MM.1S (cell line): ENCODE measurements at places on chromosomes 16 and 17.

- no peak overlapping the region for H3K27ac ChIP-seq
- no peak for DNase-seq
- peaks cover 8% of the 10 kb centered on the region for H3K36me3 ChIP-seq
- H3K4me3 ChIP-seq: no peak overlapping the region
These were observed 11.9 kb upstream of the CYTH1 start for GRCh38 chr17:78793968-78794367.

GRCh38 chr16:73427164-73427563 is 379.2 kb upstream of the ZFHX3 start:
- no peak overlapping the region for H3K4me3 ChIP-seq
- DNase-seq: no peak
- no peaks in the 10 kb centered on the region for H3K27me3 ChIP-seq
- H3K36me3 ChIP-seq: no peaks in the 10 kb centered on the region
- H3K27ac ChIP-seq: no peak overlapping the region

- H3K4me3 ChIP-seq: no peak overlapping the region
- no peak for DNase-seq
- no peaks in the 10 kb centered on the region for H3K36me3 ChIP-seq
- H3K27ac ChIP-seq: no peak overlapping the region
These were observed 7.3 kb downstream of the C16orf89 start for GRCh38 chr16:5058476-5058875.

GRCh38 chr17:70775679-70776078 is 606.3 kb downstream of the KCNJ2 start:
- no peak for DNase-seq
- H3K4me3 ChIP-seq: no peak overlapping the region
- H3K27me3 ChIP-seq: no peaks in the 10 kb centered on the region
